Activated T-helper 17 cell treated with anti-CD3 and anti-CD28 coated beads, Interleukin-2, amount 50 U/mL, for 72 hours (primary cell): ENCODE measurements at places on chromosomes 5 and 9. TPM values are rescaled to one million over a fixed set of nuclear protein-coding genes. Genes with fewer than 3 reads are reported as not detected.

Gene GABRB2
- not detected for total RNA-seq

Gene INSL4
- not detected for total RNA-seq

Gene CARD9
- total RNA-seq = 6.4 TPM

Gene ICE1
- total RNA-seq = 19.1 TPM

Gene ZNF79
- 11.3 TPM for total RNA-seq

Gene ADAMTS16
- total RNA-seq = not detected

Gene SHOC1
- total RNA-seq = not detected

Gene DMRT2
- not detected for total RNA-seq

Gene FAM219A
- total RNA-seq = 12.9 TPM

Gene ADGRD2
- total RNA-seq = not detected

Gene PCDHGB4
- total RNA-seq = 0.08 TPM

Gene SLC6A7
- not detected for total RNA-seq

Gene PNPLA7
- 5.1 TPM for total RNA-seq

Gene C5orf46
- not detected for total RNA-seq

Gene ANKRD31
- 0.32 TPM for total RNA-seq
